ENCODE measurements at places on chromosomes 1 and 21.
A peak's percentile ranks its signal among the peaks of the same experiment; 100 is the strongest.

DNA sequence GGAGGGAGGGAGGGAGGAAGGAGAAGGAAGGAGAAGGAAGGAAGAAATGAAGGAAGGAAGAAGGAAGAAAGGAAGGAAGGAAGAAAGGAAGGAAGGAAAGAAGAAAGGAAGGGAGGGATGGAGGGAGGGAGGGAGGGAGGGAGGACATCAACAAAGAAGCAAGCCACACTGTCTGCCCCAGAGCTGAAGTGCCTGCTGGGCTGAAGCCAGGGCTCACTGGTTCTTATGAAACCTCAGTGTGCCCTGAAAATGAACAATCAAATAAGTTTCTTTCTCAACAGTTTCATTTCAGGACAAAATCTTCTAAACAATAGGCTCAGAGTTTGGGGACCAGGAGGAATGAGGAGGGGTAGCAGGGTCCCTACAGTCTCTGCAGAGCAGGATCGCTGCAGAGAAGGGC is 21.1 kb downstream of the ARHGEF19 start:
- DNase-seq: no peak

GRCh38 chr21:46152927-46153246 is 2.5 kb downstream of the FTCD start:
- no peak for DNase-seq

DNA sequence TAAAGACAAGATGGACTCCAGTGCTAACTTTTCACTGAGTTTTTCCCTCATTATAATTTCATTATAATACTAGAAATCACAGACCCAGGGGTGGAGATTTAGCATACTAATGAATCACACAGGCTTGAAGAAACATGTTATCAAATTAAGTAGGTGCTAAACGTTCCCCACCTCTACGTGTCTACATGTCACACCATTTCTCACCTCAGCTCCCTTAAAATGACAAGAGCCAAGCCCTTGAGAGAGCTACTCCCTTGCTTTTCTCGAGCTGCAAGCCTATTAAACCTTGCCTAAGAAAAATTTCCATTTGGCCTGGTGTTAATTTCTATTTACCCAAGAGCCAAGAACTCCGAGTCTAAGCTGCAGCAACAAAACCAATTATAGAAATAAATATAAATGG is 396.3 kb upstream of the NEGR1 start:
- no peak for DNase-seq

DNA sequence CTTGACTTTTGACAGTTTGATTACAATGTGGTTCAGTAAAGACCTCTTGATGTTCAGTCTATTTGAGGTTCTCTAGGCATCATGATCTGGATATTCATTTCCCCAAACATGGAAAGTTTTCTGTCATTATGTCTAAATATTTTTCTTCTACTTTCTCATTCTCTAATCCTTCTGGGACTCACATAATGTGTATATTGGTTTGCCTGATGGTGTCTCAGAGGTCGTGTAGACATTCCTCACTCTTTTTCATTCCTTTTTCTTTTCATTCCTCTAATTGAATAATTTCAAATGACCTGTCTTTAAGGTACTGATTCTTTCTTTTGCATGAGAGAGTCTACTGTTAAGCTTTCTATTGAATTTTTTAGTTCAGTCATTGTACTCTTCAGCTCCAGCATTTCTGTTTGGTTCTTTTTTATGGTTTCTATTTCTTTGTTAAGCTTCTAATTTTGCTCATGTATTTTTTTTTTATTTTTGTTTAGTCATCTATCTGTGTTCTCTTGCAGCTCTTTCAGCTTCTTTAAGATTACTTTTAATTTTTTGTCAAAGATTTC is 158.4 kb downstream of the GDAP2 start:
- DNase-seq: no peak

DNA sequence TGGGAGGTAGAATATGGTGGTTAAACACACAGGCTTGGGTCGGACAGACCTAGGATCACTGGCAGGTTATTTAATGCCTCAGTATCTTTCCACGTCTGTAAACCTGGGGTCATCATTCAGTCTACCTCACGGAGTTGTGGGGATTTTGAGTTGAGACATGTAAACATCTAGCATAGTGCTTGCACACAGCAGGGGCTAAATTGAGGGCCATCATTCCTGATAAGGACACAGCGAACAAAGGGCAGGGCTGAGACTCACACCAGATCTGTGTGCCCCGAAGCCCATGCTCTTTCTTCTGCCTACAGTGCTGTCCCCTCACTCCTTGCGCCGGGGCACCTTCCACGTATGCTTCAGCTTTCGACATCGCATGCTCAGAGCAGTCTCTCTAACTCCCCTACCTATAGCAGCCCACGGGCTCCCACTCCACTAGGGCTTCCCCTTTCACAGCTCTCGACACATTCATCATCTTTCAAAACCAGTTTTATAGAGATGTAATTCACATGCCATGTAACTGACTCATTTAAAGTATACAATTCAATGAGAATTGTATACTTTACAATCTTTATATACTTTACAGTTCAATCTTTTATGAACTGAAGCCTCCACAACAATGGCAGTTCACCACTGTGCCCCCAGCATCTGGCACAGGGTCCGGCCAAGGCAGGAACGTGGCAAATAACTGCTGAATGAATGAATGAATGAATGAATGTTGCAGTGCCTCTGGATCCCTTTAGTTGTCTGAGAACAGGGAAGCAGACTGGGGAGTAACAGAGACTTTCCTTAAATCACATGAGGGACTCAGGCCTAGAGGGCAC is 48.0 kb downstream of the GPR161 start:
- DNase-seq: no peak

DNA sequence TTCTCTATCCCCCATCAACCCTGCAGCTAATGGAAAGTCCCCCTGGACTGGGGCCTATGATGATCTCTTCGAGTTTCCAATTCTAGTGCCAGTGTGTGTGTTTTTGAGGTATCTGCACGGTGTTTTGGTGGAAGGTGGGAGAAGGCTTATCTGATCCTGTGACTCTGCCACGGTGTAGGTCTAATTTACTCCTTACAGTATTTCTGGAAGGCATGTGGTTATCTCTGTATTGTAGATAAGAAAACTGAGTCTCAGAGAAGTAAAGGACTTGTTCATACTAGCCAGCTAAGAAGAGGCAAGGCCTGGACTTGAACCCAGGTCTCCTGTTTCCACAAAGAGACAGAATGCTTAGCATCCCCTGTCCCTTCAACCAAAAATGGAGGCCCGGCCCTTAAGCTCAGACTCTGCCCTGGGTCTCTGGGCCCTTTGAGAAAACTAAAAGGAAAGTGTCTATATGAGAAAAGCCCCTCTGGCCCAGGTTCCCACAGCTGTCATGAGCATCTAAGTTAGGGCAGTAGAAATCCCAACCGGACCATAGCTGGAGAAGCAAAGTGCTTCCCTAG is 20.3 kb downstream of the RIMS3 start:
- DNase-seq: no peak

DNA sequence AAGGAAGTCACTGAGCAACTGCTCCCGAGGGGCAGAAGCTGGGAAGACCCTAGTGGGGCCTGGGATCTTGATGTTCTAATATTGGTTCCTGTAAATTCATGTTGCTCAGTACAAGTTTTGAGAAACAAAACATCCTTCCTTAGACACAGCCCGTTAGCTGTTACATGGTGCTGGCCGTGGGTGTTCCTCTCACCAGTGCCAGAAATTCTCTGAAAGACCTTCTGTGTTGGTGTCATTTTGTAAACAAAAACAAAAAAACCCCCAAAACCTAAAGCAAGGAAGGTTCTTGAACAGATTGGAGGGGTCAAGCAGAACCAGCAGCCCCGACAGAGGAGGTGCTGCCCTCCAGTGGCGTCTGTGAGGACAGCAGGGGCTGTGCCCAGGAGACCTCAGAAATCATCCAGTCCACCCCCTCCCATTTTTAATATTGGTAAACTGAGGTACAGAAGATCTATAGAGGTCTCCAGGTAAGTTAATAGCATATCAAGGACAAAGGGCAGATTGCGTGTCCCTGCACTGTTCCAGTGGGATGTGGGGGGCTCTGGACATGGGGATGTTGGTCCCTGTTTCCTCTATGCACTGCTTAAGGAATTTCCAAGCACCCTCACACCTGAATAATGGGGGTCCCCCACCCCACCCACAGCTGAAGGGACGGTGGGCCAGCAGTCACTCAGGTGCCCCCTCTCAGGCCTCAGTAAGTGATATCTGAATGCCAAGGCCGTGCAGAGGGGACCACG is 38.2 kb downstream of the SLC2A7 start:
- peak; percentile 62 for DNase-seq

DNA sequence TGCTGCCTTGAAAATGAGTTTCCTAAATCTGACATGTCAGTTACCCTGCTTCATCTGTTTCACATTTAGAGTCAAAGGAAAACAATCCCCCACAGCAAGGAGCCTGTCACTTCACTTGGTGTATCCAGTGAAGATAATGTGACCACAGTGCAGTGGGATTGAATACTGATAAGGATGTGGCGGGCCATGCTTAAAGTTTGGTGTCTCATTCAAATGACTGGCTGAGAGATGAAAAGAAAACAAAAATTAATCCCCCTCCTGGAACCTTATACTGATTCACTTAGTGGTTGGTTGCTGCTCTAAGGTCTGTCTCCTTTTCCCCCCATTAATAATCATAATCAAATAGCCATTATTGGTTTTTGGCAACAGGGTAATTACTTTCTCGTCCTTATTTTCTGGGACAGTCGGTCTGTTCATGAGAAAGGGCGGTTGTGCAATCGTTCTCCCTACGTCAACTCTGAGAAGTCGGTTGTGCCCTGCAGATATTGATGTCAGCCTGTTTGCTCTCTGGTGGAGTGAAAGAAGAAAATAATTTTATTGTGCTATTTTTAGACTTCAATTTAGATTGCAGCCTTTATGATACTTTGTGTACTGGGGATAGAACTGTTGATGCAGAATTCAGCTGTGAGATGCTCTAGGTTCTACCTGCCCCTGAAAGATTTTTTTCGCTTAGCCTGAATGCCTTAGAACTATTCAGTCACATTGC is 360.2 kb downstream of the DISC1 start:
- DNase-seq: no peak

DNA sequence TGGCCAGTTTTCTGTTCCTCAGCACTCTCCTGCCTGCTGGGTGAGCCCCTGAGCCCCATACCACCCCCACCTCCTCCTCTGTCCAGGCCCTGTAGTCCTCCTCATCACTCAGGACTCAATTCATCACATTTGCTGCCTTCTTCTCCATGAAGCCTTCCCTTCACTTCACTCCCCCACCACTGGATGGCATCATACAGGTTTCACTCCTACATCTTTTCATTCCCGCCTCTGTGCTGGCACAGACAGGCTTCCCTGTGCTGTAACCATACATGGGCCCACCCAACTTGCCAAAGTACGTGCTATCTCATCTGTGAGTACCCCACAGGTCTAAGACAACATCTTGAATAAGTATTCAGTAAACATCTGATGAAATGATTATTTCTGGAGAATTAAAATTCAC is 56.9 kb downstream of the SLC45A1 start:
- no peak for DNase-seq

DNA sequence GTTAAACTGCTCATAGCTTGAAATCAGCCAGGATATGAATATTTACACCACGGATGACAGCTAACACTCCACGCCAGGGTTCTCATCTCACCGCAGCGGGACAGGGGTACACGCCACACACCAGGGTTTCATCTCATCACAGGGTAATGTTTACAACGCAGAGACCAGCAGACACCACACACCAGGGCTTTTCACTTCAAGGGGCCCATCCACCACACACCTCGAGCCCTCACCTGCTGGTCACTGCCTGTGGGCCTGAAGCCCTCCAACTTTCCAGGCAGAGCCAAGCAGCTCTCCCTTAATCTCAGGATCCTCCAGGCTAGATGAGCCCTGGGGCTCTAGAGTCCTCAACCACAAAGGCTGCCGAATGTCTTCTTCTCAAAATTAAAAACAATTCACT is 1.3 kb upstream of the KRTAP10-12 start:
- DNase-seq: no peak

DNA sequence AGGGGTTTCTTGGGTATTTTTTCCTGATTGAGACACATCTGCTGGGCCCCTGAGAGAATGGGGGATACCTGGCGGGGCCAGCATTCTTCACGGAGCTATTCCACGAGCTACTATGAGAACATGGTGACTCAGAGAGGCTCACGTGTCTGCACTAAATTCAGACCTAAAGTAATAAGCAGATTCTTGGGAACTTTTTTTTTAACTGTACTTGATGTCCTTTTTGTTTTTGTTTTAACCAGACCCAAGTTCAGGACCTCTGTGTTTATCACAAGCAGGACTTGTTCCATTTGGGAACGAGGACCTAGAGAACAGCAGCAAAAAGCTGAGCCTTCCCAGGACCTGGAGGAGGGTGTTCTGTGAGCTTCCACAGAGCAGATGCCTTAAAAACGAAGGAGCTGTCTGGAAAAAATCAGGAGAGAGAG is 44.0 kb downstream of the EVA1C start:
- no peak for DNase-seq

GRCh38 chr1:185727726-185728125 is 6.5 kb upstream of the HMCN1 start:
- no peak for DNase-seq

GRCh38 chr1:16607433-16607851 is 5.9 kb downstream of the NBPF1 start:
- no peak for DNase-seq

DNA sequence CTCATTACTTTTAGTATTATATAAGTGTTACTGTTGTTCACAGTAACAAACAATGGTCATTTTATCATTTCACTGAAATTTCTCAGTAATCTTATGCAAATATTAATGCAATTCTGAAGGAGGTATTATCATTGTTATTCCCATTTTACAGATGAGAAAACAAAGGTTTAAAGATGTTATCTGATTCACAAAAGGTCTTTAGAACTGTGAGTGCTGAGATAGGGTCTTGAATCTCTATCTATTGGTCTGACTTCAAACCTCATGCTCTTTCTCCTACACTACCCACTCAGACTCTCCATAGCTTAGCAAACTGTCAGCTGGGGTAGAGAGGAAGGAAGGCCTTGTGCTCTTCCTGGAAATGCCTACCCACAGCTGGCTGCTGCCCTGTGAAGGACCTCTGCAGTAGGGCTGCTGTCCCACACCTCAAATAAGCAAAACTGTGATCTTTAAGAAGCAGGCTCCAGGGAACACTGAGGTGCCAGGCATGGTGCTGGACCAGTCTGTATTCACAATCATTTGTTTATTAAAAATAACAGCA is 6.2 kb upstream of the OSCP1 start:
- DNase-seq: no peak
